Hematopoietic multipotent progenitor cell treated with erythropoietin and hydrocortisone succinate and interleukin-3 and kit ligand, for 17 days (in vitro differentiated cells): ENCODE measurements at places on chromosomes 1 and 21.
A peak's percentile ranks its signal among the peaks of the same experiment; 100 is the strongest.

GRCh38 chr1:26970810-26971209, 10.5 kb upstream of the KDF1 start:
- no peak for DNase-seq

- DNase-seq, result no peak
These were observed 64.8 kb upstream of the MRPS6 start for GRCh38 chr21:34008618-34009017.

DNA sequence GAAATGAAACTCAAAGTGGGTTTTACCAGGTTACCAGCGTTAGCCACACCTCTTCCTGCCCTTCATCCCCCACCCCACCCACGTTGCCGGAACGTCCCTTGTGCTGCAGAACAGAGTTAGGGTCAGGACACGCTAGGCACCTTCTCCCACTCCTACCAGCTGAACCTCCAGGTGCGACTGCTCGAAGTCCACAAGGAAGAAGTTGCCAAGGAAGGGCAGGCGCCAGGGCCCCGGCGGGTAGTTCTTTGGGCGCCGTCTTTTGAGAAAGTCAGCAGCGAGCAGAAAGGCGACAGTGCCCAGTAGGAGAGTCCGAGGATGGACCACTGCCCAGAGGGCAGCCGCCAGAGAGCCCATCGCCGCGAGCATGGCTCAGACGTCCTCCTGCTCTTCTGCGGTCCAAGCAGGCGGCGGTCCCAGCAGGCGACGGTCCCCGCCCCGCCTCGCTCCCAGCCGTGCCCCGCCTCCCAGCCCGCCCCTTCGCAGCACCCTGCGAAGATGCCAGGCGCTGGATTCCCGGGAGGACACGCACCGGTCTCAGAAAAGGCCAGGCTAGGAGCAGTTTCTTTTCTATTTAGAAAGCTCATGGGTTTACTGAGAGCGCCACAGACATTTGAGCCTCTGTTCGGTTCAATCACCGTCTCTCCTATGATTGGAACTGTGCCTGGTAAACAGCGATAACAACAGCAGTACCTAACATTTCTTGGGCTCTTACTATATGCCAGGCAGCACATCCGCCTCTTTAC, at the start of gene CYP2J2:
Gene CYP2J2 (minus strand): TSS at position 393 of the 743 bp plus-strand sequence. CDS start 27 bp downstream, at position 366.
- DNase-seq, result no peak

DNA sequence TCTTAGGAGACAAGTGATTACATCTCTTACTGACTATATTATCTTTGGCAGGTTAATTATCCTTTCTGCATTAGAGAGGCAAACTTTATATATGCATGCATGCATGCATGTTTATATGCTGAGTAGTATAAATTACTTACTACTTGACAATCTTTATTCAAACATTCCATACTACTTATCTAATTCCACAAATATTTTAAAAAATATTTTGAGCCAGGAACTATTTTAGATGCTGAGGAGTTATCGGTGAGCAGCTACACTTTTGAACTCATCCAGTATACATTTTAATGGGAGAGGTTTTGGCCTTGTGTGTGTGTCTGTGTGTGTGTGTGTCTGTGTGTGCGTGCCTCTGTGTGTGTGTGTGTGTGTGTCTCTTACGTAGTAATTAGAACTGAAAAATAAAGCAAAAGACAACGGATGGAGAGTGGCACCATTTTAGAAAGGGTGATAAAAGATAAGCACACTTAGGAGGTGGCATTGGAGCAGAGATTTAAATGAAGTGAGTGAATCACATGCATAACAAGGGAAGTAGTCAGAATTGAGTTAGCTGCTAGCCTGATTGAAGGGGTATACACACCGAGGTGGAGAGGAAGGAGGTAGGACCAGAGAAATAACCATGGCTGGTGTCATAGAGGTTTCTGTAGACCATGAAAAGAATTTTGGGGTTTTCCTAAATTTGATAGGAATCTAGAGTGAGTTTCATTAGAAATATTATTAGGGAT, 1488.4 kb downstream of the MRPL39 start:
- no peak for DNase-seq

GRCh38 chr1:21162740-21163464, 13.8 kb downstream of the EIF4G3 start:
- DNase-seq, result no peak

DNA sequence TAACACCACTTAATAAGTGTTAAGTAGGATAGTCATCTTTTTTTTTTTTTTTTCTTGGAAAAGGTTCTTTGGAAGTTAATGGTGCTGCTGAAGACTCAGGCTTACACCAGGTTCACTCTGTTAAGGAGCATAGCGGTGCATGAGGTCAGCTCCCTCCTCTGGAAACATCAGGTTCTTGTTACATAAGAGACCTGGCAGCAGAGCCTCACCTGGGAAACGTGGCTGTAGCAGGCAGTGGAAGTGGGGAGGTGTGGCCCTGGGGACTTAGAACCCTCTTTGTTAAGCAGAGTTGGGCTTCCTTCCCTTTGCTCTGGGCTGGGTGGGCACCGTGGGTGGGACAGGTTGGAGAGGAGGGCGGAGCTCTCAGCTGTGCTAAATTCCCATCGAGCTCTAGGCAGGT, 104.1 kb downstream of the CNIH3 start:
- DNase-seq, result no peak

GRCh38 chr1:82994616-82995263, 1004.2 kb downstream of the TTLL7 start:
- DNase-seq, result no peak

GRCh38 chr1:220044678-220045355, 1.5 kb downstream of the EPRS1 start:
- DNase-seq, result peak; percentile 9

GRCh38 chr1:116232989-116233514, 121.9 kb downstream of the MAB21L3 start:
- DNase-seq, result no peak

- no peak for DNase-seq
These were observed 72.1 kb upstream of the ABCG1 start for GRCh38 chr21:42146821-42147220.

GRCh38 chr1:110266834-110267233, 56.7 kb downstream of the KCNC4 start:
- no peak for DNase-seq

- DNase-seq, result peak; percentile 80
These were observed 24.1 kb downstream of the THRAP3 start for GRCh38 chr1:36248250-36248894.
